ENCODE measurements at places on chromosomes 7 and 10. TPM values are rescaled to one million over a fixed set of nuclear protein-coding genes. Genes with fewer than 3 reads are reported as not detected.

Gene UMAD1
- total RNA-seq: 12.6 TPM

Gene SUMF2
- total RNA-seq: 339 TPM

Gene NKX1-2
- total RNA-seq: 1.4 TPM

Gene TDRD1
- total RNA-seq: not detected

Gene ACTL6B
- total RNA-seq: not detected

Gene GNAT3
- total RNA-seq: not detected

Gene BMPER
- 0.14 TPM for total RNA-seq

Gene NUPR2
- total RNA-seq: not detected

Gene AASS
- 6.6 TPM for total RNA-seq

Gene RELN
- 0.34 TPM for total RNA-seq

Gene PPP1R17
- not detected for total RNA-seq

Gene CHN2
- not detected for total RNA-seq

Gene SAMD9L
- 5.3 TPM for total RNA-seq

Gene ZNF804B
- total RNA-seq: not detected

Gene CLDN4
- total RNA-seq: 44.1 TPM

Gene GET4
- total RNA-seq: 44.1 TPM

Gene OR2A5
- total RNA-seq: not detected

Gene ADAM12
- 0.28 TPM for total RNA-seq

Gene MEIG1
- total RNA-seq: not detected

Gene CYP26C1
- total RNA-seq: under 0.01 TPM

Gene C10orf120
- total RNA-seq: not detected

Gene OR9A2
- not detected for total RNA-seq

Gene AGR3
- not detected for total RNA-seq

Gene CLRN3
- not detected for total RNA-seq

Gene SPDYE2
- not detected for total RNA-seq

Gene KLHDC10
- total RNA-seq: 42.0 TPM

Gene CDNF
- 1.2 TPM for total RNA-seq

Gene CPN1
- not detected for total RNA-seq

Gene CNNM1
- under 0.01 TPM for total RNA-seq

Gene WIPF3
- 0.21 TPM for total RNA-seq

Gene CCT6A
- total RNA-seq: 351 TPM

Gene ITPRID1
- not detected for total RNA-seq

Gene IL6
- 3.1 TPM for total RNA-seq

Gene ZEB1
- total RNA-seq: 4.6 TPM

Gene MMP21
- not detected for total RNA-seq

Gene SFRP4
- total RNA-seq: not detected

Data from nasal cavity respiratory epithelium epithelial cell of viscerocranial mucosa (primary cell).